Stimulated activated CD4-positive, alpha-beta T cell treated with anti-CD3 and anti-CD28 coated beads, Interleukin-1b, Interleukin-23, amount 100 ng/mL, for 4 hours (primary cell): ENCODE measurements at places on chromosomes 12 and 14.
A peak's percentile ranks its signal among the peaks of the same experiment; 100 is the strongest.

- no peak for DNase-seq
These were observed 7.4 kb downstream of the BICDL1 start for GRCh38 chr12:119996417-119996816.

GRCh38 chr14:73724696-73725095, 10.5 kb upstream of the PNMA1 start:
- no peak for DNase-seq

DNA sequence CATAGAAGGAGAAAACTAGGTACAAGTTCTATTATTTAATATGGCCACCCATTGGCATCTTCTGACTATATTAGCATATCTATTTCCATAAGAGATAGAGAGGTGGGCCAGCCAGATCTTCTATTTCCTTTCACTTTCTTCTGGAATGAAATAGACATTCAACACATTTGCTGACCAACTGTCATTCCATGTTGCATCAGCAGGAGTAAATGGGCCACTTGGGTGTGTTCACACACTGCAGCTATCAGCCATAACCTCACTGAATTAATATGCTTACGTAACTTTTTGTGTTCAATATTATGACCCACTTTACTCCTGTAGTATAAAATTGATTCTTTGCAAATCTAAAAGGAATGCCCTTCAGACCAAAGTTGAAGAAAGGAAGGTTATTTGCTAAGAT, 106.2 kb upstream of the LGR5 start:
- no peak for DNase-seq

DNA sequence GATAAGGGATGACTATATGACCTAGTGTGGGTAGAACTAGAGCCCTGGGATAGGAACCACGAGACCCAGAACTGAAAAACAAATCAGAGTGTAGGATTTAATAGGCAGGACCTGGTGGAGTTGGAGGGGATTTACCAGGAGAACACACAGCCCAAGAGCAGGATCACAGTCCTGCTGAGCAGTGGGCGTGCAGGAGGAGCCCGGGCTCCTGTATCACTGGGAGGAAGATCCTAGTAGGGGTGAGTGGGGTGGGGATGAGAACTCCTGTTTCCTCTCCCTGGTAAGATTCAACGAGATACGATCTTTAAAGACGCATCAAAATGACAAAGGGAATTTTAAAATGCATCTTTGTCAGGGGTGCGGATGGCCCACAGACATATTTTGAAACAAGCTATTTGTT, 220.1 kb downstream of the GALC start:
- no peak for DNase-seq

GRCh38 chr12:40158592-40159111, 52.8 kb upstream of the SLC2A13 start:
- no peak for DNase-seq

- DNase-seq: no peak
These were observed 8.5 kb upstream of the KRT75 start for GRCh38 chr12:52442600-52443061.

DNA sequence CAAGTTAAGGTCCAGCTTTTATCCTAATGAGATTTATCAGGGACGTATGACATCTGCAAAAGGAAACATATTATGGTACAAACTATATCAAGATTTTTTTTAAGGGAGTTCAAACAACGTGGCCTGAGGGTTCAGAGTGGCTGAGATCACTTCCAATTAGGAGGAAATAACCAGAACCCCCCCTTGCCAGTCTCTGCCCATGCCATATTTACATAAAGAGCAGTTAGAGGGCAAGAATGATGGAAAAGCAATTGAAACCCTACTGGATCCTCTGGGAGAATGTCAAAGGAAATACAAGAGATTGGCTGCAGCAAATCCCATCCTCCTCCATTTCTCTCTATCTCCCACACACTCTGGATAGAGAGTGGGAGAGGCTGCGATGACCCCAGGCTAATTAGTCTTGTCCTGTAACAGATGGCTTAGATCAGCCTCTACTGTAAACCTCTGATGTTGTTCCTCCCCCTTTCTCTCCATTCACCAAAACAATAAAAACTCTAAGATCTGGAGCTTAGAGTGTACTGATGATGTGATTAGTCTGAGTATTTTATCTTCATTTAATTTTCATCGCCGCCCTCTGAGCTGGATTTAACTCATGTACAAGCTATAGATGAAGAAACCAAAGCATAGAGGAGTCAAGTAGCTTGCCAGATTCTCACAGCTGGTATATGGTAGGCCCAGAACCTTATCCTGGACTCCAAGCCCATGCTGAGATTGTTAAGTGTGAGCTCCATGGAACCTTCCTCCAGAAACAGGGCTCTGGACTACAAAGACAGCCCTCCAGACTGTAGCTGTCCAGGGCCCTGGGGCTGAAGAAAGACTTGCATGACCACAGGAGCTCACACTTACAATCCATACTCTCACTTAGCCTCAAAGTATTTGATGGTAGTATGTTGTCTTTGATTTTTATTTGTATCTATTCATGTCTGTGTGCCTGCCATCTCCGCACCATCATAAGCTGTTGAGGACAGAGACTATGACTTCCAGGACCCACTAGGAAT, 54.1 kb upstream of the GNG2 start:
- no peak for DNase-seq

DNA sequence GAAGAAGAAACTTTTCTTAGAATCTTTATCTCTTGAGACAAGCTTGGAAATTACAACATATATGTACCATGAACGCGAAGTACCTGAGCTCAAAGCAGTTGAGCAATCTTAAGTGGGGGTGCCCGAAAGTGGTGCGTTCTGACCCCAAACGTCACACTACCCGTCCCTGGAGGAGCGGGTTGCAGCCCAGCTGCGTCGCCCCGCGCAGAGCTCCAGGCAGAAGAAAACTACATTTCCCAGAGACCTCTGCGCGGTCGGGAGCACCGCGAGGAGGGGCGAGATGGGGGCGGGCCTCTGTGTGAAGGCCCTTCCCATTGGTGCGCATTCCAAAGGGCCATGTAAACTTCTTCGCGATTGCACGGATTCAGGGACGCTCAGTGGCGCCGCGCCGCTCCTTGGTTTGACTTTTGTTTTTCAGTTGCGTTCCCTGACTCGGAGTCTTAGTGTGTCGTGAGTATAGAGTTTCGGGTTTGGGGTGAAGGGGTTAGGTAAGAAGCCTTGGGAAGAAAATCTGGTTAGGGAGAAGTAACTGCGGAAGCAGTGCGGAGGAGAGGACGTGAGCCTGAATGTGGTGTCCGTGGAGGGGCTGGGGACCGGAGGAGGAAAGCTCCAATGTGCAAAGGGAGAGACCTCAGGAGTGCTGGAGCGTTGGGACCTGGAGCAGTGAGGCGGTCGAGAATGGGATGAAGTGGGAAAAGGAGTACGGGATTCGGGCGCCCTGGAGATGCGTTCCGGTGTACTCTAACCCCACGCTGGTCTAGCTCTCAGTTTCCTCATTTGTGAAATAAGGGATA, at the start of gene CCDC77:
Gene CCDC77, plus strand, starts transcription at position 410 of the 794 bp plus-strand sequence. CDS start 7,740 bp downstream, outside the sequence.
- DNase-seq: peak; percentile 90

DNA sequence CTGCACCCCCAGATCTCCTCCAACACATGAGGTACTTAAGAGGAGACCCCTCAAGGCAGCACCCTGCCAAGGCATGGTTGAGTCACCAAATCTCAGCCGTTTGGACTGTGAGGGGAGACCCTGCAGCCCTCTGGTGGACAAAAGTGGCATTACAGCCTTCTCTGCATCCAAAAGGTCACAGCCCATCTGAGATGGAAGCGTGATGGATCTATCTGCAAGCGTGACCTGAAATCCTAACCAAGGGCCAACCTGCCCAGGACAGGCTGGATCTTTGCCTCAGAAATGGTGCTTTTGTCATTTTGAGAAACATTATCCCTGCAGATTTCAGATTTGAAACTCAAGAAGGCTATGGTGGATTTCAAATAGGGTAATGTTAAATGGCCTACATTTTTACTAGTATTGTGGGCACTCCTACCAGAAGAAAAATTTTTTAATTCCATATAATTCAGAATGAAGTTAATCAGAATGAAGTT, 23.7 kb upstream of the DHRS4 start:
- DNase-seq: peak; percentile 87

- no peak for DNase-seq
These were observed 35.9 kb downstream of the PHLDA1 start for GRCh38 chr12:75995691-75996090.

DNA sequence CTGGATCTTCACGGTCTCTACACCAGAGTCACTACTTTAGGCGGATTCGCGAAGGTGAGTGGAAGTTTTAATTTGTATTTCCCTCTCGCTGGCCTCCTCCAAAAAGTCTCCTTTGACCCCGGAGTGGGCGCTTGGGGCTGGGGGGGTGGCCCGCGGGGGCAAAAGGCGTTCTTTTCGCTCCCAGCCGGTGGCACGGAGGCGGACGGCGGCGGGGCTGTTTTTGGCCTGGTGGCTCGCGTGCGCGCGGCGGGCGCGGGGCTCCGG, 510 bp downstream of the ARID2 start:
- DNase-seq: peak; percentile 15

GRCh38 chr14:89374908-89375307, 42.1 kb downstream of the FOXN3 start:
- no peak for DNase-seq

DNA sequence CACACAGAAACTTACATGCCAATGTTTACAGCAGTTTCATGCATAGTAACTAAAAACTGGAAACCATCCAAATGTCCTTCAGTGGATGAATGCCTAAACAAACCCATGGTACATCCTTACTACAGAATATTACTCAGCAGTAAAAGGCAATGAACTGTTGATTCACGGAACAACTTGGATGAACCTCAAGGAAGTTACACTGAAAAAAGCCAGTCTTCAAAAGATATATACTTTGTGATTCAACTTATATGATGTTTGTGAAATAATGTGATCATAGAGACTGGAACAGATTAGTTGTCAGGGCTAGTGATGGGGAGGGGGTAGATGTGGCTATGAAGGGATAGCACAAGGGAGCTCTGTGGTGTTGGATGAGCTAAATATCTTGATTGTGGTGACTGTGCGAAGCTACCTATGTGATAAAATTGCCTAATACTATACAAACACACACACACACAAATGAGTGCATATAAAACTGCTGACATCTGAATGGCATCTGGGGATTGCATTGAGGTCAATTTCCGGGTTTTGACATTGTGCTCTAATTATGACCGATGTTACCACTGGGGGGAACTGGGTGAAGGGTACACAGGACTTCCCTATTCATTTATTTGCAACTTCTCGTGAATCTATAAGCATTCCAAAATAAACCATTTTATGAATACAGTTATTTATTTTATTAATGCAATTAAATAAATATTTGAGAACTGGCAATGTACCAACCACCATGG, 94.3 kb downstream of the RIN3 start:
- no peak for DNase-seq

DNA sequence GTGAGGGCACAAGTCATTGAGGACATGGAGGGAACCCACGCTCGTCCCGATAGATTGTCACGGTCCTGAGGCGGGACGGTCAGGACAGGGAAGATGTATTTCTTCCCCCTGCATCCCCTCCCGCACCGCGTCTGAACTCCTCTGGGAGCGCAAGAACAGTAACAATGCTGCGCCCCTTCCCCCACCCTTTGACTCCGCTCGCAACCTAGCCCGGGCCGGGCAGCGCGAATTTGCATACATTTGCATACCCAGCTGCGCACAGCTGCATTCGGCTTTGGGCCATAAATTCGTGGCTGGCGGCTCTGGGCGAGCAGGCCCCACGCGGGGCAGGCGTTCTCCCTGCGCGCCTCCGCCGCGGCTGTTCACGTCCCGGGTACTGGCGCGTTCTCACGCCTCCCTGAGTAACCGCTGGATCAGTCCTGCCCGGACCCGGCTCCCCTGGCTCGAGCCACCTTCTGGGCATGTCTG, 29.0 kb upstream of the SMUG1 start:
- no peak for DNase-seq

GRCh38 chr12:66552716-66553115, 126.2 kb downstream of the GRIP1 start:
- no peak for DNase-seq

DNA sequence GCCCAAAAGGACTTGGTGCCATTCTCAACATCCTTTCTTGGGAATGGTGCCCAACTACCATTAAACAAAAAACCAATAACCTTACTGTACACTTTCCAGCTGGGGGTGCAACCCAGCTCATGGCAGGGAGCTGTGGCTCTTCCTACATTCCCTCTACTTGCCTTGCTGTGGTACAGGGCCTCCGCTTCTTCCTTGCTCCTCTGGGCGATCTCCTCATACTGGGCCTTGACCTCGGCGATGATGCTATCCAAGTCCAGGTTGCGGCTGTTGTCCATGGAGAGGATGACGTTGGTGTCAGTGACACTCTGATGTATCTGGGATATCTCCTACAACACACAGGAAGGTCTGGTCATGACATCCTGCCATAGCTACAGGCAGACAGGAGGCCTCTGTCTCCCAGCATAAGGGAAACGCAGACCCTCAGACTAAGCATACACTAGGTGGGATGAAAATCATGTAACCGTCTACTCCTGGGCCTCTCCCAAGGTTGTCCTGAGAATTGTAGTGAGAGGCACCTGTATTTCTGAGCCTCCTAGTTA, 3.9 kb downstream of the KRT2 start:
- no peak for DNase-seq

GRCh38 chr12:72472350-72472749, 200.2 kb downstream of the TRHDE start:
- no peak for DNase-seq

DNA sequence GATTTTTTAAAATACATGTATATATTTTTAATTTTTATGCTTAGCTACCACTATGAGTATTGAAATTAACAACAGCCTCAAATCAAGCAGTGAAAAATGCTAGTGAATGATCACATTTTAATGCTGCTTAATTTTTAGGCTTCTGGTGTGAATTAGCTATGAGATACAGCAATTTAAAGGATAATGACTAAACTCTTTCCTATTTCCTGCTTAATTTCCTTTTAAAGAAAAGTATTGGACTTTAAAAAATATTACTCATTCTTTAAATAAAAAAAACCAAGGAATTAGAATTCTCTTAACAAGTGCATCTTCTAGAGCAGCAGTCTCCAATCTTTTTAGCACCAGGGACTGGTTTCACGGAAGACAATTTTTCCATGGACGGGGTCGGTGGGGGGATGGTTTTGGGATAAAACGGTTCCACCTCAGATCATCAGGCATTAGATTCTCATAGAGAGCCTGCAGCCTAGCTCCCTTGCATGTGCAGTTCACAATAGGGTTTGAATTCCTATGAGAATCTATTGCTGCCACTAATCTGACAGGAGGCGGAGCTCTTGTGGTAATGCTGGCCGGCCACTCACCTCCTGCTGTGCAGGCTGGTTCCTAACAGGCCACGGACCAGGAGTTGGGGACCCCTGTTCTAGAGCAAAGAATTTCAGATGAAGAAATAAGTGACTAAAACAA, 18.6 kb upstream of the NTN4 start:
- no peak for DNase-seq

- DNase-seq: no peak
These were observed 270.8 kb downstream of the BCL11B start for GRCh38 chr14:99001241-99001640.

- no peak for DNase-seq
These were observed 58.1 kb upstream of the RMST start for GRCh38 chr12:97404543-97404942.

DNA sequence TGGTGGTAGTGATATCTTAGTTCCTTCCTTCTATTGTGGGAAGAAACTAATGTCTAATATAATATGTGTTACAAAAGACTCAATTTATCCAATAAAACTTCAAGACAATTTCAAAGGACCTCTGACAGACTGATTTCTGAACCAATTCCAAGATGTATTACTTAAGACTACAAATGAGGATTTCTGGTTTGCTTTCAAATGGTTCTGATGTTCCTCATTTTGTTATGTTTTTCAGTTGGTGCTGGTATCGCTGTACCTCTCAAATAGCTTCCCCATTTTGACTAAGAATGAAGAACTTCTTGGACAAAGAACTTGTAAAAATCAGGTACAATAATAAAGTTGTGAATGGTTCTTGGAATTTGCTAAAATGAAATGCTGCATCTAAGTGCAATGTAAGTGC, 19.4 kb upstream of the MBIP start:
- no peak for DNase-seq
